ENCODE measurements at places on chromosomes 7 and 10.

DNA sequence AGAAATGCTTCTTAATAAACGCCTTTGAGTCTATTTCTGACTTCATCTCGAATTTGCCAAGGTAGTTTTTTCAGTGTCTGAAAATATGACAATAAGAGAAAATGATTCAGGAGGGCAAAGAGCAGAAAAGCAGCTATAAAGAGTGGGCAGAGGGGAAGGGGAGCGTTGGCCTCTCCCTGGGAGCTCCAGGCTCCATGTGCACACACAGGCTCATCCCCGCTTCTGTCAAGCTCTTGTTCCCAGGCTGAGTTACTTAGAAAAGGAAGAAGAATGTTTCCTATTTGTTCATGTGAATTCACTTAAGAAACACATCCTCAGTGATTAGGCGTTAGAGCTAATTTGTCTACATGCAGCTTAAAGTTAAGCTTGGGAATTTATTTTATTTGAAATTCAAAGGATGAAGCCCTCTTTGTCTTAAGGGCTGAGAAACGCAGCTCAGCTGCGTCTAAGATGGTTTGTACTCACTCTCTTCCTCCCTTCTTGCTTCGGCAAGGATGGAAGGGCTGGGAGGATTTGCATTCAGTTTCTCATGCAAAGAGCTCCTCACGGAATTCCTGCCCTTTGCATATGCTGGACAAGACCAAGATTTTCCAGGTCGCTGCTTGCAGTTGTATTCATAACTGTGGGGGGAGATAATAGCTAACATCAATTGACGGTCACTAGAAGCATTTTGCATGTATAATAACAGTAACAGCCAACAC is 29.0 kb upstream of the ATXN7L1 start:
- no peak for DNase-seq

DNA sequence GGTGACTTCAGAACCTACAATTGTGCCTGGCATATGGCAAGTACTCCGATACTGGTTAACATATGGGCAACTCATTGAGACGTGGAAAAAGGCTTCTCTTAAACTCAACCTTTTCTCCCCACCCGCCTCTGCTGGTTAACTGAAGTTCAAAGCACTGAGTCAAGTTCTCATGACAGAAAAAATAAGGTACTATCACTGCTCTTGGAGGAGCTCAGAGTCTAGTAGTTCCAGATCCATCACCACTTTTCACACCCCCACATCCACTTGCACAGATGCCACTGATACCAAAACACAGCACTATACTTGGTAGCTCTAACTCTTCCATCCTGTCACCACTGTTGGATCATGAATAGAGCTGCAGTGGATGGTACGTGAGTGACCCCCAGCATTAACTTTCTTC is 36.2 kb downstream of the CCDC6 start:
- no peak for DNase-seq

GRCh38 chr7:132291481-132291880 is 284.8 kb downstream of the PLXNA4 start:
- DNase-seq = no peak

DNA sequence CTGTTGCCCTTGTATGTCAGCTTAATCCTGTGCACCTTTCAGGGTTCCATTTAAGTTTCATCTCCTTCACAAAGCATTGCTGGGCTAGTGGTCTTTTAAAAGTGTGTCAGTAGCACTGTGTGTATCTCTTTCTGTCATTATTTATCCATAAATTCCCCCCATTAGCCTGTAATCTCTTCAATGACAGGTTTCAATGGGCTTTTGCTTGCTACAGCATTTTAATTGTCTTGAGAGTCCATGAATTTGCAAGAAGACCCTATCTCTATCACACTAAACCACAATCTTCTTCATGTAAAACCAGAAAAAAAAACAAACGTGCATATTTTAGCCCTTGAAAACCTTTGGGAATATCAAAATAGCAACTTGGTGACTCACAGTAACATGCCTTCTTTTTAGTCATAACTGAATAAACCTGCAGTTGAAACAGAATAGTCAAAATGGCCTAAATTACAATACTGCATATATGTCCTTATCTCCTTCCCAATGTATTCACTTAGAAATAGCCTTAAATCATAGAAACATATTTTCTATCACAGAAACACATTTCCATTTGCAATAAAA is 118.6 kb downstream of the PON1 start:
- no peak for DNase-seq

GRCh38 chr7:132348341-132348740 is 227.9 kb downstream of the PLXNA4 start:
- DNase-seq = no peak

DNA sequence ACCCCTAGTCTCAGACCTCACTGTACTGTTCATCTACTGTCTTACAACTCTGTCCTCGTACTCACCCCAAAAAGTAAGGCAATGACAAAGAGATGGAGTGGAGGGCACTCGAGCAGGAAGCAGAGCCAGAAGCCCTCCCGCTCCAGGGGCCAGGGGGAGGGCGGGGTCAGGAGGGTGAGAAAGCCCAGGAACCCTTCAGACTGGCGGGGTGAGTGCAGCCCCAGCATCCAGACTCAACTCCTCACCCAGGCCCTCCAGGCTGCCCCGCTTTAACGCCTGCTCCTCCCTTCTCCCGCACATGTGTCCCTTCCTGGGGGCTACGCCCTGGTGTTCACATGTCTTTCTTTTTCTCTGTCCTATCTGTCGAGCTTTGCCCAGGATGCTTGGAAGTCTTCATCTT is 66.1 kb downstream of the CALML3 start:
- no peak for DNase-seq

GRCh38 chr10:117477211-117477947 is 65.2 kb upstream of the EMX2 start:
- no peak for DNase-seq

DNA sequence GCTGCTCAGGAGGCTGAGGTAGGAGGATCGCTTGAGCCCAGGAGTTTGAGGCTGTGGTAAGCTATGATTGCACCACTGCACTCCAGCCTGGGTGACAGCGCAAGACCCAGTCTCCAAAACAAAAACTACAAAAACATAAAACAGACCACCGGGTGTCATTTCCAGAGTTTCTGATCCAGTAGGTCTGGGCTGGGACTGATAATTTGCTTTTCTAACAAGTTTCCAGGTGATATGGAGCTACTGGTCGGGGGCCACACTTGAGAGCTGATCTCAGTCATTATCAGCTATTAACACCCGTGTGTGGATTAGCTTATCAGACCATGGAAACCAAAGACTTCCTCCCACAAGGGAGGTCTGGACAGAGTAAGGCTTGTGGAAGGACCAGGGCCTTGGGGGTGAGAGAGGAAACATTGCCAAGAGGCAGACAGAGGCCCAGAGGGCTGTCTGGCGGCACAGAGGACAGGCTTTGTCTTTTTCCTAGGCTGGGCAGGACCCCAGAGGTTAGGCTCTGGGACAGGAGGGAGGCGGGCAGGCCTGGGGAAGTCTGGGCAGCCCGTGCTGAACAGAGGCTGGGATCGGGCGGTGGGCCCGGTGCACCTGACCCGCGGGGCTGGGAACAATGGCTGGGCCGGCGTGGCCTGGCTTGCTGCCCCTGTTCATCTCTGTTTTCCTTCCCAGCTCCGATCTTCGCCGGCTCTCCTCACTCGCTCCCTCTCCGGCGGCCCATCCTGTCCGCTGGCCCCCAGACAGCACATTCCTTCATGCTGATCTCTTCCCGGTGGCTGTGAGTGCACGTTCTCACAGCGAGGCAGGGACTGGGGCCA is 25.2 kb downstream of the TMEM270 start:
- no peak for DNase-seq

- DNase-seq = no peak
Observed at GRCh38 chr10:133537546-133538545, 10.7 kb downstream of the CYP2E1 start.

GRCh38 chr7:139763330-139763729 is 14.5 kb downstream of the HIPK2 start:
- DNase-seq = no peak

DNA sequence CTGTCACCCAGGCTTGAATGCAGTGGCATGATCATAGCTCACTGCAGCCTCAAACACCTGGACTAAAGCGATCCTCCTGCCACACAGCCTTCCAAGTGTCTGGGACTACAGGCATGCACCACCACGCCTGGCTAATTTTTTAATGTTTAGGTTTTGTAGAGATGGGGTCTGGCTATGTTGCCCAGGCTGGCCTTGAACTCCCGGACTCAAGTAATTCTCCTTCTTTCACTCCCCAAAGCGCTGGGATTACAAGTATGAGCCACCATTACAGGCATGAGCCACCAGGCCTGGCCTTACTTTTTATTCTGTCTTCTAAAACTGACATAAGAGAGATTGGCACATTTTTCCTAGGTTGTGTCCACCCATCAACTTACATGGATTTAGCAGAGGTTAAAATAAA is 33.3 kb downstream of the TACC2 start:
- no peak for DNase-seq

DNA sequence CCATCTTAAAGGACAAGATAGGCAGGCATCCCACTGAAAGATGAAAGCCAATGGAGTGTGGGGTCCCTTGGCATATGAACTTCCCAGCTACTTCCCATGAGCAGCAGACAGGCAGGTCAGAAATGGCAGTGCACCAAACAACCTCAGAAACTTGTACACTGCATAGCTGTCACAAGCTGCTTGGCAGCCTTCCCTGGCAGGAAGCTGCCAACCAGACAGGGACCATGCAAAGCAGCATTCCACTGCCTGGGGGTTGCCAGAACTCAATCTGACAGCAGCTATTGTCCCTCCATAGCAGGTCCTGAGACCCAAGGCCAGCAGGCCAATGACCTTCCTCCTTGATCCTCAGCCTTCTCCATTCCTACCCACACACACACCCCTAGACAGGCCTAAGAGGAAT is 139.5 kb downstream of the PLCE1 start:
- DNase-seq = no peak

DNA sequence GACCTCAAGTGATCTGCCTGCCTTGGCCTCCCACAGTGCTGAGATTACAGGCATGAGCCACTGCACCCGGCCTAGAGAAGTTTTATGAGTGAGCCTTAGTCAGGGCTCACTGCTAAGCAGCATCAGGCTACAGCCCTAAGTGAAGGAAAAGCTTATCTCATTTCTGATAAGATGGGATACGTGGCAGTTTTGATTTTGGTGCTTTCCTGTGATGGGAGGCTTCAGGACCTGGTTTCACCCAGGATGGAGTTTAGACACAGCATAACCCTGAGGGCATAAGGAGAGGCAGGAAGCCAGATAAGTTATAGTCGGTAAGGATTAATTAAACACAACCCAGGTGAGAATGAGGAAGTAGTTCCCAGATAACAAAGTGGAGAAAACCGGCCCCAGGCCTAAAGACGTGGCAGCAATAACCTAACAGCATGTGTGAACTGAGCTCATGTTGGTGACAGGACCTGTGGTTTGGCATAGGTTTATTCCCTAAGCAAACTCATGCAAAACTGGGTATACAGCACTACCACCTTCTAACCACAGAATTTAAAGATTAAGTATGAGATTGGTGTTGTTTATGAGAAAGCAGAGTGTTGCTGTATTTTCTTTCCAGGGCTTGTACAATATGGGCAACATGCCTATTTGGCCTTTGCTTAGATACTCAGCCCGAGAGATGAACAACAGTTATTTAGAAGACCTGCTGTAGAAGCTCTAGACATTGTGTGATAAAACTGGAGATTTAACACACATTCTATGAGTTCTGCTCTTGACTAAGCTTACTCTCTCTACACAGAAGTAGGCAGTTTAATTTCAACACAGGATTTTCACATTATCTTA is 119.4 kb downstream of the COL28A1 start:
- no peak for DNase-seq

DNA sequence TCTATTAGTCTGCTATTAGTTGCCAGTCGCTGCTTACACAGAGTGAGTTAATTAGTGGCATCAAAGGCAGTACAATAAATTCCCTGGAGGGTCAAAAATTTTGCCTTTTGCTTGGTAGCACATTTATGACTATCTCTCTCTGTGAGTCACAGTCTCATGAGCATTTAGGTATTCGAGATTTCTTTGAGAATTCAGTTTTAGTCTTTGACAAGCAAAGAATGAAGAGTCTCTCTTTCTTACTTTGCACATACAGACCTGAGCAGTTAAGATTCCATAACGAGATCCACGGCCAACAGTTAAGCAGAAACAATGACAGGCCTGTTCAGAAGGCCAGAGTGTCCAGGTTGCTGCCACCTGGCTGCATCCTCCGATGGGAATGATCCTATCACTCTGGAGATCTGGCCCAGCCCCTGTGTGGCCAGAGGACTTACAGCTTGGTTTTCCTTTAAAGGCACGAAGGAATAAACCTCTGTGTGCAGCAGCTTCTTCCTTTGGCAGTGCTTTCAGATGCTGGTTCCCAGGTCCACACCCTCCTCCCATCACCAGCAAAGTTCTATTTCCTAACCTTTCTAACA is 80.6 kb downstream of the GLI3 start:
- DNase-seq = no peak

DNA sequence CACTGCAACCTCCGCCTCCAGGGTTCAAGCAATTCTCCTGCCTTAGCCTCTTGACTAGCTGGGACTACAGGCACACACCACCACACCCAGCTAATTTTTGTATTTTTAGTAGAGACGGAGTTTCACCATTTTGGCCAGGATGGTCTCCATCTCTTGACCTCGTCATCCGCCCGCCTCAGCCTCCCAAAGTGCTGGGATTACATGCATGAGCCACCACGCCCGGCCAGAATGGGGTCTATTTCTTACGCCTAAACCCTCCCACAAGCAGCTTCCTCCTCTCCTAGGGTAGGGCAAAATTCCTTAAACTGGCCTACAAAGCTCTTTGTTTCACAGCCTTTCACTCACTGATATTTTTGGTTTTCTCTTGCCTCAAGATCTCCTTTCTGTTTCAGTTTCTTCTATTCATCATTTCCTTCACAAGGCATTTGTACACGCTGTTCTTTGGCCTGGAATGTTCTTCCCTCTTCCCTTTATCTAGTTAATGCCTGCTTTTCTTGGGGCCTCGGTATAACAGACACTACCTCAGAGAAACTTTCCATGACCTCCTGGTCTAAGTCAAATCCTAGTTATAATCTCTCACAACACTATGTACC is 6.7 kb downstream of the CPEB3 start:
- DNase-seq = no peak
